ENCODE measurements at places on chromosomes 3 and 15.
A peak's percentile ranks its signal among the peaks of the same experiment; 100 is the strongest.

GRCh38 chr15:100252359-100252758, 89.4 kb downstream of the ADAMTS17 start:
- no peak for DNase-seq

DNA sequence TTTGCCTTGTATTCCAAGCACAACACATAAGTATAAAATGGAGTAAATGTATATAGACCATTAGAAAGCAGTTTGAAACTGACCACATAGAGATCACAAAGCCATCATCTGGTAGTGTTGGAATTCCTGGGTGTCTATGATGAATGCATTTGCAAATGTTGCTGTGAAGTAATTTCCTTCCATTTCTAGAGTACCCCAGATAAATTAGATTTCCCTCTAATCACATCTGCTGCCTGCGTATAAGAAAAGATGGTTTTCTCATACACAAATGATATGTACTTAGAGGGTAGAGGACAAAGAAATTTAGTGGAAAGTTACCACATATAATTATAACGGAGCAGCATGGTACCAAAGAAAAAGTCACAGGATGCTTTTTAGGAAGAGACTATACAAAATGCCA, 1117.8 kb downstream of the IGSF11 start:
- no peak for DNase-seq

DNA sequence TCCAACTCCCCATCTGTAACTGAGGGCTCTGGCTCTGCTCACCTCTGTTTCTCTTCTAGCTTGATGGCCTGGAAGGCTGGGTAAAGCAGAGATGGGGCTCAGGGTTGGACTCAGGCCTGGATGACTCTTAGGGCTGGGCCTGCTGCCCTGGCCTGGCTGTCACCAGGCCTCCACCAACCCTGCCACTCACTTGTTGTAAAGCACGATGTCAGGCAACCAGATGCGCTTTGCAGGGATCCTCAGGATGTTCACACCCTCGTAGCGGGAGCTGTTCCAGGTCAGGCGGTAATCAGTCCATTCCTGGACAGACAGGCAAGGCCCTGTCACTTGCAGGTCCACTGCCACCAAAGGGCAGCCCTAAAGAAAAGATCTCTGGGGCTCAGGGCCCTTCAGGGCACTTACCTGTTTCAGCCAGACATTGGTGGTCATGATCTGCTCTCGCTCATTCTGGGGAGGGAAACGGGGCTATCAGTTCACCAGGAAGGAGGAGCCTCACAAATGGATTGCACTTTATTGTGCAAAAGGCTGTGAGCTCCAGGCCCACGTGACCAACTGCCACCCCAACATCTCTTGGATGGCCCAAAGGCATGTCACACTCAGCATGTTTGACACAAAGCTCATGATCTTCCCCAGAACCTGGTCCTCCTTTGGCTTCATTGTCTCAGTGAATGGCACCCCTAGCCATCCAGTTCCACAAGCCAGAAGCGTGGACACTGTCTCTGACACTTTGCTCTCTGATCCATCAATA, 9.9 kb downstream of the CHRNB4 start:
- DNase-seq, result no peak

DNA sequence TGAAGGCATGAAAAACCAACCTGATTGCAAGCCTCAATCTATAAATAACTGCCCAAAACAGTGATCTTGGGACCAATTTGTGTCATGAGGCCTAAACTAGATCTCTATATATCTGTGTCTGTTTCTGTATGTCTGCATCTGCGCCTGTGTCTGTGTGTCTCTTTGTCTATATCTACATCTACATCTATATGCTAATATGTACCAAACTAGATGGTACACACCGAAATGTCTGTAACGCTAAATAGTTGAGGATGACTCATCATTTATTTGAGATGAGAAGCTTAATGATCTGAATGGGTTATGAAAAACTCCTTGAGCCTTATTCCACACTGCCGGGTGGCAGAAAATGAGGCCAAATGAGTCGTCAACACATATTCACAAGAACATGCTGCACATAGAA, 982.3 kb downstream of the ROBO2 start:
- no peak for DNase-seq

GRCh38 chr3:141401095-141401494, 32.8 kb downstream of the ZBTB38 start:
- DNase-seq, result no peak

GRCh38 chr15:36156879-36157427, 422.5 kb upstream of the CDIN1 start:
- no peak for DNase-seq

DNA sequence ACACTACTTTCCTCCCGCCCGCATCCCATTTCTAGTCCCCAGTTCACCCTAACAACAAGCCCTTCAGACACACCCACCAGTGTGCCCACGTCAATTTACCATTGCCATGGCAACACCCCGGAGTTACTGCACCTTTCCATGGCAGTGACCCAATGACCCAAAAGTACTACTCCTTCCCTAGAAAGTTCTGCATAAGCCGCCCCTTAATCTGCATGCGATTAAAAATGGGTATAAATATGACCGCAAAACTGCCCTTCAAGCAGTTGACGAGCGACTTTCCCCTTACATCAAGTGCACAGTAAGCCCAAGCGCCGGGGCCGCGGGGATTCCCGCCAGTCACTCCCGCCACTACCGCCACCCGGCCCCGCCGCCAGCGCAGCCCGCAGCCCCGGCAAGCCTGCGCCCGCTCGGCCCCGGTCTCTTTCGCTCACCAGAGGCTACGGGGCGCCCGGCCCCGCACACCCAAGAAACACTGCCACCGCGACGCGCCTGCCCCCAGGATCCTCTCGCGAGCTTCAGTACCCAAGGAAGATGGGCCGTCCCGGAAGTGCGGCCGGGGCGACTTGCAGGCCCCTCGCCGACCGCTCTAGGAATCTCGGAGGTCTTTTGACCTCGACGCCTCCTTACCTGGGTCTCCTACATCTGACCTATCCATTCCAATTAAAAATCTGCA, 27.2 kb upstream of the ZNF502 start:
- peak; percentile 28 for DNase-seq

- DNase-seq, result peak; percentile 96
Observed at GRCh38 chr3:50194903-50195500, 3.6 kb downstream of the GNAT1 start.

GRCh38 chr15:93420050-93420452, 331.0 kb upstream of the RGMA start:
- DNase-seq, result peak; percentile 45

GRCh38 chr3:42019144-42019952, 57.4 kb upstream of the ULK4 start:
- DNase-seq, result no peak

- no peak for DNase-seq
Observed at GRCh38 chr3:167714871-167715270, 19.8 kb downstream of the PDCD10 start.

DNA sequence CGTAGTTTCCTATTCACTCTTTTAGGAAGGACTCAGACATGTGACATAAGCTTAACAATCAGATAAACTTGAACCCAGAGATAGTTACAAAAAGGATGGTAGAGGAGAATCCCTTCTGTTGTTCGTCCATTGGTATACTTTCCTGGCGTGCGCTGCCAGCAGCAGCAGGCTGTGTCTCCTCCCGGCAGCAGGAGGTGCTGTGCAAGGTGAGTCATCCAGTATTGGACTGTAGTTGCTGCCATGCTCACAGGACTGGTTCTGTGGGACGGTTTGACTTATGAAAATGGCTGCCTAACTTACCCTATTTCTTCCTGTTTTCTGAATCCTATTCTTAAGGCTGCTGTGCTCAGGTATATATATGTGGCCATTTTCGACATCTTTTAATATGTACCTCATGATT, 253.4 kb upstream of the LRRC3B start:
- peak; percentile 15 for DNase-seq

- peak; percentile 73 for DNase-seq
Observed at GRCh38 chr3:126530171-126531050, 6.5 kb downstream of the CHST13 start.

DNA sequence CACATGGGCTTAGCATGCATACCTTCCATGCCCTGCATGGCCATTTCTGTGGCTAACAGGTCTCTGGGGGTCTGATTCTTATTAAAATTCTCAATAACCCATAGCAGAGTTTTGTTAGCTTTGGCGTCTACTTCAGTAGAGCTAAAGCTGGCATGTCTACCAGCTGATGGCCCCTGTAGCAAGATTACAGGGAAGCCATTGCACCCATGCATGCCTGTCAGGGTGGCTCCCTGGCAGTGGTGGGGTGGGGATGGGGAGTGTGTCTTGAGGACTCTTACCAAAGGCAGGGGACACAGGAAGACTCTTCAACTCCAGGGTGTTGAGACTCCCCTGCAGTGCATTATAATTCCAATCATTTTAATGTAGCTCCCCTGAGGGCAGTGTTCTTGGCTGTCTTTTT, 4.7 kb downstream of the KY start:
- DNase-seq, result peak; percentile 8

DNA sequence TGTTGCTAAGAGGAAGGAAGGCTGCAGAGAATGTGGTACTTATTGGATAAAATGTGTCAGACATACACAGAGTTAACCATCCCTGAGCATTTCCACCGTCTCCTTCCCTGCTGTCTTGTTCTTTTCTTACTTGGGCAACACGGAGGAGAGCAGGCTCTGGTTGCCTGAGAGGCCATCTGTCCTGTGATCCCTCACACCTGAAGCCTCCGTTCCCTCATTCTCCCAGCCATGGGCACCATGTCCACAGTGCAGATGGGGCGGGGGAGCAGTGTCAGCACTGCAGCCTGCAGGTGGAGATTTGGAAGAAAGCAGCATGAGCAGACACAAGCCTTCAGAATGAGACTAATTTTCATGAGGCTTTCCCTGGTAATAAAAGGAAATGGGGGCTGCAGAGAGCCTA, 133.7 kb downstream of the CHCHD6 start:
- no peak for DNase-seq

DNA sequence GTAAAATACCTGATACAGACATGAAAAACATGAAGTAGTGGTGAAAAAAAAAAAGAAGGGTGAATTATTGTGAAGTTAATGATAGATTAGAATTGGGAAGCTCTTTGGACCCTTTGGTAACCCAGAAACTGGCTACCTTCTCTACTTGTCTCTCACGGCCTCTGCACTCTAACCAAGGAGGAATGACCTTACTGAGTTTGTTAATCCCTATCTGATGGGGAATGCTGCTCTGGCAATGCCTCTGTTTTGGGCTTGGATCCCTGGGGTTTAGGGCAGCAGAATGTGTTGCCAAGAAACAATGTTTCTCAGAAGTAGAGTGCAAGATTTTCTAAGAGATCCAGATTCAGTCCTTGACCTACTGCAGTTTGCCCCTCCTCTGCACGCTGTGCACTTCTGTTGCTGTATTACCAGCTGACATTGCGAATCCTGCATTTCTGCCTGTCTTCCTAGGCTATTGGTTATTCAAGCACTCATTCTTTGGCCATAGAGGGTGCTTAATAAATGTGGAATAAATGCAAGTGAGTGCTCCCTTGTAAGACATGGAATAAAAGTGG, 49.2 kb upstream of the MAP3K13 start:
- DNase-seq, result no peak

DNA sequence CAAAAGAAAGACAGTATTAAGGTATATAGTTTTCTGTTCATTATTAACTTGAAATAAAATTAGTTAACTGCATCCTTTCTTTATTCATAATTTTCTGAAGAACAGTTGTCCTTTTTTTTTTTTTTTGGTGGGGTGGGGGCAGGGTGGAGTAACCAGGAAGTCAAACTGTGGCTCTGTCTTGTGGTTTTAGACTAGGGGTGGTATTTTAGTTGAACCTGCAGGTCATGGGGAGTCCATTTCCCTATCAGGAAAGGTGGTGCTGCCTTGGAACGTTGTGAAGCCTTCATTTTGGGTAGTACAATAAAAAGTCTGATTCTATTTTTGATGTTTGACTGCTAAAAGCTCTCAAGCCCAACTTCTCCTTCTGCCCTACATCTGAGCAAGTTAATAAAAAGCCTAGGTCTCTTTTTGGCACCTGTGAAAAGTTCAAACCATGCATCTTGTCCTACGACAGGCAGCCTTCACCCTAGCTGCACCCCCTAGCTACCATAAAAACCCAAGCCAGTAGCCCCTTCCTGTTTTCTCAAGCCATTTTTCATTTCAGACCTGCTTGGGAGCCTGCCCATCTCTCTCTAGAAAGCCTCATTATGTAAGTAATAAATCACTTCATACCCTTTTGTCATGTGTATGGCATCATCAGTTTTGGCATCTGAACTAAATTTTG, 31.2 kb upstream of the RIOX2 start:
- no peak for DNase-seq

DNA sequence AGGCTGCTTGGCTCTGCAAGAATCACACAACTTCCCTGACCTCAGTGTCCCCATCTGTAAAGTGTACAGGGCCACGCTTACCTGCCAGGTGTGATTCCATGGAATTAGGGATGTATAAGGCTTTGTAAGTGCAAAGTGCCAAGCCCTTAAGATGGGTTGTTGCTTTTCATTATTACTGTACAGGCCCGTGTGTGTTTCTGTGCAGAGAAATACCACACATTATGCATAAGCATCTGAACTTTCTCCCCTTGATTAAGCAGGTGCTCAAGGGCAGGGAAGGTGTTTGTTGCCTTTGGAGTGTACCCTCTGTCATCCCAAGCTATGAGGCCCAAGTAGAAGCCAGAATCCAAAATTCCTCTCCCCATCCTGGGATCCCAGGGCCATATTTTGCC, 13.6 kb upstream of the HRH1 start:
- no peak for DNase-seq

DNA sequence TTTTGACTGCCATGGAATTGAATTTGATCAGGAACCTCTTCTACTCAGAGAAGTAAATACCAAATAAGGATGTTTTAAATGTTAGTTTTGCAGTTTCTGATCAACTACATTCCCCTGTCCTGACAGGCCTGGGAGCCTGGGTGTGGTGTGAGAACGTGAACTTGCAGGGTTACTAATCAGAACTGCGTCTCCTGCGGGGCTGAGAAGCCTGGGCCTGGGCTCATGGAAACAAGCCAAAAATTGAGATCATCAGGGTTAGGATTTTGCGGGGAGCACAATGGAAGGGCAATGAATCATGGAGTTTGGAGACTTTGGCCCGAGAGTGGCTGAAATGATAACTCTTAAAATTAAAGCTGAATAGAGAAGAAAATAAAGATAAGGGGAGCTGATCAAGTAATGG, 47.8 kb upstream of the C3orf70 start:
- DNase-seq, result no peak

DNA sequence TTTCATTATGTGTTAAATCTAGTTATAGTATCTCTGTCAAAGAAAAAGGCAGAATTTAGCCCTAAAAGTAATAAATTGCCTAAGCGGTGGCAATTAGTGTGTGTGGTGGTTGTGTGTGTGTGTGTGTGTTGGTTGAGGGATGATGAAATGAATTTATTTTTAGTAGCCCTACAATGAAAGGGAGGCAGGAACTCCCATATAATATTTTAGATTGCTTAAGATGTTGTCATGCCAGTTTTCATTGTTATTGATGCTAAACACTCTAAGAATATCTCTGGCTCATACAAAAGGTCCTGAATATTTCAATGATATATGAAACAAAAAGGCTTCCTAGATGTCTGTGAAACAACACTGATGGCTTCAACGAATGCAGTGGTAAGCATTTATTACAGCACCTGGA, 140.6 kb upstream of the TBC1D5 start:
- no peak for DNase-seq

DNA sequence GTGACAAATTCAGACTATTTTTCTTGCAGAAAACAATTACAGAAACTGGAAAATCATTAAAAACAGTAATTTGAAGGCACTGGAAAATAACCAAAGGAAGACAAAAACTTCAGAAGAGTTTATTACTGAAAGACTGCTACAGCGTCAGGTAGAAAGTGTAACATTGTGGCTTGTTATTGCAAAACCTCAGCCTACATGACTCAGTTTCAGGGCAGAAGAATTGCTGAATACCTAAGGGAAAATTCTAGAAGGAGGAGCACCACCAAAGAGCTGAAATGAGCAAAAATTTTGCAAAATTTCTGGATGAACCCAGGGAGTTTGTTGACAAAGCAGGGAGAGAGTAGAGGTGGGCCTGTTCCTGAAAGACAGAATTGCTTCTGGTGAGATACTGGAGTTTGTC, 219.6 kb downstream of the C3orf38 start:
- no peak for DNase-seq

GRCh38 chr15:79403501-79403900, 28.6 kb upstream of the MINAR1 start:
- DNase-seq, result no peak
